Activated CD4-positive, alpha-beta T cell treated with anti-CD3 and anti-CD28 coated beads, Interleukin-2, Interleukin-6, amounts not matched to agents 100 ng/mL and 50 ng/mL, durations not matched to agents 16 hours and 8 hours (primary cell): ENCODE measurements at places on chromosomes 5 and 9.

DNA sequence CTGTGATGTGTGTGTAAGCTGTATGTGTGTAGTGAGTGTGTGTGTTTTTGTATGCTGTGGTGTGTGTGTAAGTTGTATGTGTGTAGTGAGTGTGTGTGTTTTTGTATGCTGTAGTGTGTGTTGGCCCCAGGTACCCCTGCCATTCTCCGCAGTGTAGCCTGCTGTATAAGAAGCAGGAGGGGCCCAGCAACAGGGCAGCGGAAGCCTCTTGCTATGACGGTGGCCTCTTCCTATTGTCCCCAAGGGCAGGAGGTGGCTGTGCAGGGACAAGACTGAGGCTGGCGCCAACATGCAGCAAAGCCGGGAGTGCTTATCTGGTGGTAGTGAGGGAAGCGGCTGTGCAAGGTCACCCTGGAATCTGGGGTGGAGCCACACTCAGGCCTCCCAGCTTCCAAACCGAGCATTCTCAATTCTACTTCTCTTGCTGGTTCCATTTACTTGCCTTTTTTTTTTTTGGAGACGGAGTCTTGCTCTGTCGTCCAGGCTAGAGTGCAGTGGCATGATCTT, 5.1 kb downstream of the SPAAR start:
- no peak for DNase-seq

DNA sequence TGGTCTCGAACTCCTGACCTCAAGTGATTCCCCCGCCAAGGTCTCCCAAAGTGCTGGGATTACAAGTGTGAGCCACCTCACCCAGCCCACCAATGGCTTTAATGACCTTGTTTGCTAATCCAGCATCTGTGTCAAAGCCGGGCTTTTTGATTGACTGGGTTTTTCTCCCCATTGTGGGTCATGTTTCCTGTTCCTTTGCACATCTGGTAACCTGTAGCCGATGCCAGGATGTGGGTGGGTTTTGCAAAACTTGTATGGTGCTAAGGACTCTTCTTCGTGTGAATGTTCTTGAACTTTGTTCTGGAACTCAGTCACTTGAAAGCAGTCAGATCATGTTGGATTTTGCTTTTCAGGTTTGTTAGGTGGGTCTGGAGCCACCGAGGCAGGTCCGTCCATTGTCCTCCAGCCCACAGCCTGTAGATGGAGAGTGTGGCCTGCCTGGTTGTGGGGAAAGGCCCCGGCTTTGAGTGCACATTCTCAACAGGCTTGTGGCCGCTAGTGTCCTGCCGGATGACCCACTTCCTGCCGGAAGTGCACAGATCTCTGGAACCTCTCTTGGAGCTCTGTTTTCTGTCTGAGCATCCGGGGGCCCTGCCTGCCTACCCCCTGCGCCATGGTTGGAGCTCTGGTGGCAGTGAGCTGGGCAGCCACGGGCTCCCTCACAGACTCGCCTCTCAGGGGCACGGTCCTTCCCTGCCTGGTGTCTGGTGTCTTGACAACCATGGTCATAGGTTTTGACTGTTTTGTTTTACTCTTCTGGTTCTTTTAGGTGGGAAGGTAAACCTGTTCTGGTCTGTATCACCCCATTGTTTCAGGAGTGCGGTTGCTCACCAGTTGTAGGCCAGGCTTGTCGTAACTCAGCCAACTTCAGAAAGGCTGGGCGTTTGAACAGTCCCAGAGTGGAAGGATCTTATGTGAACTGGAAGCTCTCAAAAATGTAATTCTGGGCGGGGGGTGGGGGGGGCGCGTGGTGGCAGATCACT, 69.6 kb upstream of the CACNA1B start:
- DNase-seq, result peak; percentile 17

DNA sequence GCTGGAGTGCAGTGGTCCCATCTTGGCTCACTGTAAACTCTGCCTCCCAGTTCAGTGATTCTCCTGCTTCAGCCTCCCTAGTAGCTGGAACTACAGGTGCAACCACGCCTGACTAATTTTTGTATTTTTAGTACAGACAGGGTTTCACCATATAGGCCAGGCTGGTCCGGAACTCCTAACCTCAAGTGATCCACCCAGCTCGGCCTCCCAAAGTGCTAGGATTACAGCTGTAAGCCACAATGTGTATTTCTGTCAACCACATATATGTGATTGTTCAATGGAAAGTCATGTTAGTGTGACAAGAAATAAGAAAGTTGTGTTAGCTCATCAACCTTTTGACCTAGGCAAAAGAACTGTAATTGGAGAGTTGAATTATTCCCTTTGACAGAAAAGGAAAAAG, 677.1 kb upstream of the CHD1 start:
- DNase-seq, result no peak

GRCh38 chr5:59716029-59716428, 177.5 kb downstream of the PDE4D start:
- no peak for DNase-seq

DNA sequence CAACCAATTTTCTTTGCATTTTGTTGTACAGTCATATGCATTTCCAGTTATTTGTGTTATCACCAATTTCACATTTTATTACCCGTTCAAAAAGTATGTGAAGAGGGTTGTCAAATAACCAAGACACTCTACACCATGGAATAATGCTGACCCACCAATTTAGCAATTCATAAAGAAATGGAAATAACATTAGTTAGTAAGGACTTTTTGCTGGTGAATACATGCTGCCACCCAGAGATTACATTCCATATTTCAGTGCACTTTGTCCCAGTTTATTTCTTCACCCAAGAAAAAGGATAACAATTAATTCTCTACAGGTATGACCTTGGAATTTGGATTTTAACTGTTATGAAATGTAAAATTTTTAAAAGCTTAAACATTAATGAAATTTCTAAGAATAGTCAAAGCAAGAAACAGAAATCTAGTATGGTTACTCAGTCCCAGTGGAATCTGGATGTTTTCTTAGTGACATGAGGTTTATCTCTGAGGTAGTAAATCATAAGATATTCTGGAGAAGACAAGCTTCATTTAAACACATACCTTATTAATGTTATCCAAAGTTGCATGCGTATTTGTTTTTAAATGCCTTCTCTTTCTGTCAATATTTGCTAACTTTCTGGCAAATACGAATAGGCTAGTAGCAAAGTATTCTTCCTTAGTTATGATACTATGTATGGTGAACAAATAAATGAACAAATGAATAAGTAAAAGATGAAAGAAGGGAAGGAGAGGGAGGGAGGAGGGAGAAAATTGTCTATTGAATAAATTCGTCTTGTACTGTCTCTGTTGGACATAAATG, 100.6 kb downstream of the CETN3 start:
- DNase-seq, result no peak

DNA sequence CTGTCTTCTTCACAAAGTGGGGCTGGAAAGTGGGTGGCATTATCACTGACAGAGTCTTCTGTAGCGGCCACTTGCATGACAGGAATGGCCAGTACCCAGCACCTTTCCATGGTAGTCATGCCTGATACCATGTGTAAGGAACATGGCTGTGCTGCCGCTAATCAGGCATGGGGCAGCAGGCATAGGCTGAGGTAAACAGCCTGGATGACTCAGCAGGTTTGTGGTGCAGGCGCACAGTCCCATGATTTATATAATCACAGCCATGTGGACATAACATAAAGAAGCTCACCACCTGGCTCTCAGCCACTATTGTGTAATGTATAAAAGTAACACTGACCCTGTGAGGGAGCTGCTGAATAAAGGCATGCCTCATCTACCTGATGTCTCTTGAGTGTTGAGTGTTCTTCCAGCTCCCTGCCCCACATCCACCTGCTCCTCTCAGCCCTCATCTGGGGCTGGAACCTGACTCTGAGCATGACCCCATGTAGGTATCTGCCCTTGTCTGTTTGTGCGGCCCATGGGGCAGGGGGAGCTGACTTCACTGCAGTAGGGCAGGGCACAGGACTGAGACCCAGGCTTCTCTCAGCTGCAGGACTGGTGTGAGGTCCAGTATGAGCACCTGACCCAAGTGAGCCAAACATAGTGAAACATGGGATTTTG, 13.2 kb upstream of the ICE1 start:
- DNase-seq, result no peak

- no peak for DNase-seq
These were observed 9.4 kb downstream of the MYOZ3 start for GRCh38 chr5:150670275-150670947.

GRCh38 chr9:117188394-117188793, 226.5 kb downstream of the ASTN2 start:
- no peak for DNase-seq

GRCh38 chr5:172503925-172504700, 49.8 kb upstream of the SH3PXD2B start:
- DNase-seq, result no peak

- no peak for DNase-seq
These were observed 32.8 kb upstream of the TNFAIP8 start for GRCh38 chr5:119322948-119323537.

DNA sequence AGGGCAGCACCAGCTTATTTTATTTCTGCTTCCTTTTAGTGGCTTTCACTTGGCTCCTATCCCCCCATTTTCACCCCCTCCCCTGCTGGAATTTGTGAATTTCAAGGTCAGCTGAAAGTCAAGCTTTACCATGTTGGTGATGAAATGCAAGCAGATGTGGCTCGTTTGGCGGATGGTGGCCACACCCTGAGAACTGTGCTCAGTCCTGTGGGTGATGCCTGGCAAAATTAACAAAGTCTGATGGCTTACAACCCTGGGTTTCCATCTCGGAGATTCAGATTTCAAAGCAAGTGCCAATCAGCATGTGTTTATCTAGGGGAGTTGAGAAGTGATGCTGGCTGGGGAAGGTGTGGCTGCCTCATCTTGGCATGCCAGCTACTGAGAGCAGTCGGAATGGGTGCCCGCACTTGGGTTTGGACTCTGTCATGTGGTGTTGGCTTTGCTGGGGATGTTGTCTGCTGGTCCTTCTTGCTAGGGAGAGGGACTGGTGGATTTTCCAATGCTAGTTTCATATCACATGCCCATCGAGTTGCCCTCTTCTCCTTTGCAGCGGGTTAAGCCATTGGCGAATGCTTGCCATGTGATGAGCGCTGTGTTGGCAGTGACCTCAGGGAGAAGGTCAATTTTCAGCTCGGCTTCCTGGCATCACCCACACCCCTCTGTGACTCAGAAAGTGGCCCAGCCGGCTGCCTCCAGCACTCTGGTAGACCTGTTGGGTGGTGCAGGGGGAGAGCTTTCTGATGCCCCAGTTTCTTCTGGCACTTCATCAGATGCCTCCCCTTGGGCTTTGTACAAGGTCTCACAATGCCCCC, 77.0 kb upstream of the PITX1 start:
- no peak for DNase-seq

DNA sequence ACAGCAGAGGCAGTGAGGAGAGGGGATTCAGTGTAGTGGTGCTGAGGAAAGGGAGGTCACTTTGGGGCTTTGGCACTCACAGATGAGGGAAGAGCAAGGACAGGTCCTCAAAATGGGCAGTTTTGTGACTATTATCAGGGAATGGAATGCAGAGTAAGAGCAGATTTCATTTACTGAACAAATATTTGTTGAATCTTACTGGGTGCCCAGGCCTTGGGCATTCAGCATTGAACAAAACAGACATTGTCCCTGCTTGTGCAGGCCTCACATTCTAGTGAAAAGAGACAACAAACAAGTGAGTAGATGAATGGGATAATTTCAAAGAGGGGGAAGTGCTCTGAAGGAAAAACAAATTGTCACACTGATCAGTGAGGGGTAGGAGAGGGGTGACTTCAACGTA, 404.1 kb downstream of the DMRT2 start:
- DNase-seq, result no peak

DNA sequence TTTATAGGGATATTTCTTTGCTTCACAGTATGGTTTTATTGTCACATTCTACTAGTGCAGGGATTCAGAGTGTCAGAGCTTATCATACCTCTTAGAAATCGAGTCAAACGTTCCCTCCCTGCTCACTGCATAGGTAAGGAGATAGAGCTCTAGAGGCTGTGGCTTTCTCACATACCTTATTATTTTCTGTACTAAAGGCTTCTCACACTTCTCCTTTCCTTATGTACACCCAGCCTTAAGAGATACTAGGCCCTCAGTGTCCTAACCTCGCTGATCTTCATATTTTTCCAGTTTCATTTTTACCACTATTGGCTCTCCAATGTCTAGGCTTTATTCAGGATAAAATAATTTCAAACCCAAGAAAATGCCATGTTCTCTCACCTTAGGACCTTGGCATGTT, 297.3 kb upstream of the RIOK2 start:
- no peak for DNase-seq
